Ammon's horn (tissue), 1 donor: ENCODE measurements at places on chromosomes 2 and 18.

DNA sequence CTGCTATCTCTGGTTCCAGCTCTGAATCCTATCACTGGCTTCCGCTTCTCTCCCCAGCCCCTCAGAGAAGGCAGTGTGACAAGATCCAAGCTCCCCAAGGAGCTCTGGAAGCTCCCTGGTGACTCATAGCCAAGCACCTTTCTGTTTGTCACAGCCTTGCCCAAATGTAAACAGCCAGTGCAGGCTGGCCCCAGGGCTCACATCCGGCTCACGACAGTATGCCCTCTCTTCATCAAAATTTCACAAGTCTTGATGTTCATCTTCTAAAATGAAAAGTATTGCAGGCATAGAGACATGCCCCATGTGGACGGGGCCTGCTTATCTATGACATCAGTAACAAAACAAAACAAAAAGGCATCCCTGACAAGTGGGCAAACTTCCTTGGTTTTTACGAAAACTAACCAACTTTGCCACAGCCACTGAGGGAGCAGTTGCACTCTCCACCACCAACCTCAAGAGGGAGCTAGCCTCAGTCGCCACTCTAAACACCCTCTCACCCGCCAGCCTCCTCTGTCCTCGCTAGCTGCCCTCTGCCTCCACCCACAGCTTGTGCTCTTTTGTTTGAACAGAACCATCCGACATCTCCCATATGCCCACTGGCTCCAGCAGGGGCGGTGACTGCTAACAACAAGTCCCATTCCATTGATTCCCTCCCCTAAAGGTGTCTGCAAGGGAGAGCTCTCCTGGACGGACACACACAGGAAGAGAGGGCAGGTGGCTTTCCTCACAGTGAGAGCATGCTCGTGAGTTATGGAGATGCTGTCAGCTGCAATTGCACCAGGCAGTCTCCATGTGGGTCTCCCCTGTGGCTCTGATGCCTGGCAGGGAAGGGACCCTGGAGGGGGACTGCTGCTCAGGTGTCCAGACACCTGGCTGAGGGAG, 71.0 kb upstream of the DAPL1 start:
- peak; percentile 63 for DNase-seq

DNA sequence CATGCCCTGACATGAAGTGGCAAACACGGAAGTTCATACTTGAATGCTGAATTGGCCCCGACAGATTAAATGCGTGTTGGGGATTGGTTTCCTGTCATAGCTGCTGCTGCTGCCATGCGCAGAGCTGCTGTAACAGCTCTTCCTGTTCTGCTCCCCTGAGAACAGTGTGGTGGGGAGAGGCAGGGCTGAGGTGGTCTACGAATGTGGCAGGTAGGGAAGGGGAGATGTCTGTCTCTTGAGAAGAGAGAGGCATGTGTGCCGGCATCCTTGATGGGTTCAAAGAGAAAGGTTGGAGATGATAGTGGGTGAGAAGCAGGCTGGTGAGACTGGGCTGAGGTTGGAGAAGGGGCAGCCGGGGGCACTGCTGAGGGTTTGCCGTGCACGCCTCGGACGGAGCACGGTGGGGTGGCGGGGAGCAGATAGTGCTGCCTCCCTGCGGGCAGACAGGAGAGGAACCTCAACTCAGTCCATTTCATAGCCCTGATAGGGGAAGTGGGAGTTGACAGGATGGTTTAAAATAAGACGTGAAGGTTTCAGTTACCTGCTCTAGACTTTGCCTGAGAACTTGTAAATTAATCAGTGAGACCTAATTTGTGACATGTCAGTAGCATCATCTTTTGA, 46.1 kb downstream of the TMEM185B start:
- peak; percentile 48 for DNase-seq

DNA sequence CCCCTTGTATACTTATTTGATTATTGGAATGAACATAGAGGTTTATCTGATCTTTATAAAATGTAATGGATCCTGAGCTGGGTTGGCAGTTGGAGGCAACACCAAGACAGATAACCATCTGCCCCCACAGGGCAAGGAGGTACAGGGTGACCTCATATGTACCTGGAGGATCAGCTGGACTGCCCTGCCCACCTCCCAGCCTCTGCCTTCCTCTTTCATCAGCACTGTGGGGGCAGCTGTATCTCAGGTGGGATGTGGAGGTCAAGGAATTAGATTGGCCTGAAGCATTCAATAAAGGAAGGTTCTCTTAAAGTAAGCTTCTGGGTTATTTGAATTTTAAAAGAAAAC, 92.6 kb downstream of the LYPD6 start:
- no peak for DNase-seq

GRCh38 chr18:48404716-48405507, 4.3 kb downstream of the ZBTB7C start:
- no peak for DNase-seq

- DNase-seq, result no peak
These were observed 108.1 kb downstream of the CTIF start for GRCh38 chr18:48646976-48647375.

- DNase-seq, result no peak
These were observed 208.3 kb upstream of the FANCL start for GRCh38 chr2:58449286-58450010.

- no peak for DNase-seq
These were observed 297.4 kb upstream of the GCFC2 start for GRCh38 chr2:76008001-76008702.
